ENCODE measurements at places on chromosomes 13 and 19.

DNA sequence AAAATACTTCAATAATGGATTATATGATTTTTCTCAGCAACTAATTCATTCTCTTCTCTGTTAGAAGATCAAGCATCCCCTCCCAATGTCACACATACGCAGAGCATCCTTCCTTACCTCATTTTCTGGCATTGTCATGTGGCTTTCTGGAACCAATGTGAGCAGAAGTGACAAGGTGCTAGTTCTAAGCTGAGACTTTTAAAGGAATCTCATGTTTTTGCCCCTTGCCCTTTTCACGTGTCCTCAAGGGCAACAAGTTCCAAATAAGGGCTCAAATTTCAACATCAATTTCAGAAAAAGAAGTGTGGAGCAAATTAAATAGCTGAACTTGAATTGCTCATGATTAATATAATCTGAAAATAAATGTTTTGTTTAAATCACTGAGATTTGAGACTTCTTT lies 4.6 kb upstream of the PRR20A start:
- no peak for DNase-seq

GRCh38 chr13:100733261-100733660 lies 58.7 kb upstream of the TMTC4 start:
- DNase-seq: no peak

- DNase-seq: no peak
These were observed 13.7 kb upstream of the FARP1 start for GRCh38 chr13:98129059-98129746.

- DNase-seq: no peak
These were observed 1.9 kb downstream of the COX6B2 start for GRCh38 chr19:55352549-55353145.

GRCh38 chr13:93689333-93689732 lies 462.7 kb downstream of the GPC6 start:
- DNase-seq: no peak

DNA sequence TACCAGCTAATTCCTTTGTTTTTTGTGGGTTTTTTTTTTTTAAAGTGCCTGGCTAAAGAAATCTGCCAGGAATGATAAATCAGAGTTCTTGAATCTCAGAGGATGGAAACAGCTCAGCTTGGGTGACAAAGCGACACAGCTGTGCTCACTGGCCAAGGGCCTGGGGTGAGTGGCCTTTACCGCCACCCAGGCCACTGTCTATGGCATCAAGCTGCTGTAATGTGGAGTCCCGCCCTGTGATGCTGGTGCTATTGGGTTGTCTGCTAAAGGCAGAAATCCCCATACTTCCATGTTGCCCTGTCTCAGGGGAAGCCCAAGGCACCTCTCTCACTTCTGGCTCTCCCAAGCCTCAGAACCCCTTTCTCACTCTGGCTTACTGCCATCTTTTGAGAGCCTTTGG lies 82.6 kb upstream of the FARP1 start:
- no peak for DNase-seq

GRCh38 chr19:28443361-28443760 lies 769.6 kb downstream of the UQCRFS1 start:
- DNase-seq: no peak

DNA sequence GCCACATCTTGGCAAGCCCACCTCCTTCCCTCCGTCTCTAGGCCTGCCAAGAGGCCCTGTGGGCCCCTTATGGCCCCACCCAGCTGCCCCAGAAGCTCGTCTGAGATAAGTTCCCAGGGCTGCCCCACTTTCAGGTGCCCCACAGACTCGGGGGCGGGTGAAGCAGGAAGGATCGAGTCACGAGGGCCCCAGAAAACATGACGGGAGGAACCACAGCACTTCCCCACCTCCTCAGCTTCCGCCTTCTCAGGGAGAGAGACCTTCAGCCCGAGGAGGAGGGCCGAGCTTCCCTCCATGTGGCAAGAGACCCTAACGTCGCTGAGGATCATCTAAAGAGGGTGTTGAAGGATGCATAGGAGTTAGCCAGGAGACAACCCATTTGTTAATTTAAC lies 4.5 kb upstream of the IL12RB1 start:
- DNase-seq: no peak

GRCh38 chr19:47697863-47698609 lies 15.2 kb upstream of the EHD2 start:
- DNase-seq: peak; percentile 19

DNA sequence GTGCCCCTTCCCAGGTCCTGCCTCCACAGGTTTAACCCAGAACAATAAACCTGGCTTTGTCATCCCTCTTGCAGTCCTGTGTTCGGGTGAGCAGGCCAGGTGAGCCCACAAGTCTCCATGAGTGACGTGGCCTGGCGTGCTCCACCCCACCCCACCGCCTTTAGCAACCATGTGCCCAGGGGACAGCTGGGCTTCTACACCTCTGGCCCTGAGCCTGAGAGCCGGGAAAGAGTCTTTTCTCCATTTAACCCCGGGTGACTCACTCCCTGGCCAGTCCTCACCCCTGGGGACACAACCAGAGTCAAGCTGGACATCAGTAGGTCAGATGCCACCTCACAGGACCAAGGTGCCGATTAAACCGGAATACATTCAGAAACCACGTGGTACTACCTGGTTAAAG lies 4.1 kb downstream of the C19orf53 start:
- no peak for DNase-seq

Data from SHP77 treated with DMSO at 0.1 percent for 48 hours (cell line).